Chondrocyte (in vitro differentiated cells): ENCODE measurements at places on chromosomes 3 and 15. TPM values are rescaled to one million over a fixed set of nuclear protein-coding genes. Genes with fewer than 3 reads are reported as not detected.

DNA sequence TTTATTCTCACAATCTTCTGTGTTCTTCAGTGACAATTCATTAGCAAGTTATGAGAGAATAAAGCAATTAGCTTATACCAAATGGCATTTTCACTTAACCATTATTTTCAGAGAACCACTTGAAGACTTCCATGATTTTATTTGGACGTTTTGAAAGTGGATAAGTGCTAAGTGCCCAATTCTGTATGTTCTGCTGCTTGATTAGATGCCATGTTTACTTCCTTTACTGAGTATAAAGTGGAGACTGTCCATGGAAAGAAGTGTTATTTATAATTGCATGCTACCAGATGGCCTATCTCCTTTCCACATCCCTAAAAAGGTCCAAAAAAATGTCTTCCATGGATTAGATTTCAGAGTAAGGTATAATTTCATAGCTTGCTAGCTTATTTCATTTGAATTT, 69.6 kb downstream of the SUMF1 start:
- no peak for DNase-seq
- H3K36me3 ChIP-seq = no peaks in the 10 kb centered on the region
- H3K27ac ChIP-seq = no peak overlapping the region
- H3K27me3 ChIP-seq = no peaks in the 10 kb centered on the region

DNA sequence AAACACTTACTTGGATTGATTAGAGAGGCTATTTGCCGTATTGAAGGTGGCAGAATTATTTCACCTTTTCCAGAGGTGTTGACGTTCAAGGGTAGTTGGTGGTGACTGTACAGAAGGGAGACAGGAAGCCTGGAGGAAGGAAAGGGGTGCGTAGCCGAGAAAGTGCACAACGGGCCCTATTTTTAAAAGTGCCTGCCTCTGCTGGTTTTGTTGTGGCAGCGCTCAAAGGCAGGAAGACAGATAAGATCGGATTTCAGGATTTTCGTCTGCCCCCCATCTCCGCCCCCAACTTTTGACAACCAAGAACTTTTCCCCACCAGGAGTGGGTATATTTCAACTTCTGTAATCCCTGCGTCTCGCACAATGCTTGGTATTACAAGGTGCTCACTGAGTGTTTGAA, 38.5 kb downstream of the SMAD3 start:
- H3K4me1 ChIP-seq = peaks cover 59% of the 10 kb centered on the region
- H3K27ac ChIP-seq = no peak overlapping the region
- no peak overlapping the region for H3K4me3 ChIP-seq

GRCh38 chr3:109115451-109115850, 2.5 kb downstream of the MORC1 start:
- H3K27ac ChIP-seq = peak overlapping the region; percentile 35
- DNase-seq = no peak
- H3K4me1 ChIP-seq = peaks cover 17% of the 10 kb centered on the region
- H3K4me3 ChIP-seq = no peak overlapping the region
- no peaks in the 10 kb centered on the region for H3K27me3 ChIP-seq
- H3K36me3 ChIP-seq = no peaks in the 10 kb centered on the region

GRCh38 chr3:23880703-23881339, 36.0 kb downstream of the NKIRAS1 start:
- no peaks in the 10 kb centered on the region for H3K27me3 ChIP-seq
- H3K36me3 ChIP-seq = peaks cover 2% of the 10 kb centered on the region
- no peak overlapping the region for H3K4me3 ChIP-seq
- peaks cover 24% of the 10 kb centered on the region for H3K4me1 ChIP-seq

Gene SLC51B
- total RNA-seq = not detected in 3 replicates
